ENCODE measurements at places on chromosomes 4 and X.

GRCh38 chr4:23213198-23213597, 520.5 kb downstream of the GBA3 start:
- no peak for DNase-seq

GRCh38 chr4:151169223-151169622, 69.8 kb downstream of the RPS3A start:
- peak; percentile 77 for DNase-seq

- no peak for DNase-seq
These were observed 102.0 kb downstream of the HDAC8 start for GRCh38 chrX:72470532-72471223.

- no peak for DNase-seq
These were observed 4.9 kb downstream of the SSR4 start for GRCh38 chrX:153799326-153799725.

GRCh38 chr4:186204103-186204559, 12.8 kb downstream of the CYP4V2 start:
- DNase-seq: peak; percentile 43

- DNase-seq: no peak
These were observed 108.4 kb upstream of the BMP2K start for GRCh38 chr4:78667764-78668163.

DNA sequence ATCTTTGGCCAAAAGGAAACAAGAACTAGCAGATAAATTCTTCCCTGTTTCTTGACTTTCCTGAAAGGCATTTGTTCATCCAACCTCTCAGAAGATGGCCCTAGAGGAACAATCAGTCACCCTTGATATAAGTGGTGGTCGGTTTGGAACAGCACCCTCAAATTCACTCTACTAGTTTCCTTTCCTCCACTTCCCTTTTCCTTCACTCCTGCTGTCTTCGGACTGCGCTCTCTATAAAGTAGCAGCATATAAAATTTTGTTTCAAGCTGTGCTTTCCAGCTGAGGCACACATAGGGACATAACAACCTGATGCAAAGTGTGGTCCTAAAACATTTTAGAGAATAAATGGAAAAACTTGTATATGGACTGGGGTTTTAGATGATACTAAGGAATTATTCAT, 29.0 kb upstream of the MOB1B start:
- no peak for DNase-seq

- DNase-seq: no peak
These were observed 230.0 kb downstream of the LDB2 start for GRCh38 chr4:16668488-16668887.

GRCh38 chrX:25039036-25039435, 23.3 kb upstream of the ARX start:
- no peak for DNase-seq

- DNase-seq: peak; percentile 23
These were observed 124.8 kb downstream of the SNCA start for GRCh38 chr4:89712141-89712540.

GRCh38 chr4:55127521-55127920, 2.1 kb upstream of the KDR start:
- no peak for DNase-seq

DNA sequence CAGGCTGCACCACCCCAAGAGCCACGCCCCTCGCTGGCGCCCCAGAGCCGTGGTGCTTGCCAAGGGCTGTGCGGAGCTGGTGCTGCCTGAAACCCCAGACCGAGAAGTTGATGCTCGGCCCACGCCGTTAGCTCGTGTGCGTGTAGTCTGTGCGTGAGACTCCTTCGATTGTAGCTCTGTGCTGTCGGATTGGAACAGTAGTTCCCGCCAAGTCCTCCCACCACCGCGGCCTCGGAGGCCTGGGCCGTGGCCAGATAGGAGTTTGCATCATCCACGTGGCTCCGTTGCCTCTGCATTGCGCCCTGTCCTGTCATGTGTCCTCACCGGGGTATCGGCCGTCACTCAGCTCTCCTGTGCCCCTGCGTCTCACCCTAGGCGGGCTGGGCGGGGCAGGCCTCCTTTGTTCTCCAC, 24.2 kb downstream of the TNIP2 start:
- no peak for DNase-seq

DNA sequence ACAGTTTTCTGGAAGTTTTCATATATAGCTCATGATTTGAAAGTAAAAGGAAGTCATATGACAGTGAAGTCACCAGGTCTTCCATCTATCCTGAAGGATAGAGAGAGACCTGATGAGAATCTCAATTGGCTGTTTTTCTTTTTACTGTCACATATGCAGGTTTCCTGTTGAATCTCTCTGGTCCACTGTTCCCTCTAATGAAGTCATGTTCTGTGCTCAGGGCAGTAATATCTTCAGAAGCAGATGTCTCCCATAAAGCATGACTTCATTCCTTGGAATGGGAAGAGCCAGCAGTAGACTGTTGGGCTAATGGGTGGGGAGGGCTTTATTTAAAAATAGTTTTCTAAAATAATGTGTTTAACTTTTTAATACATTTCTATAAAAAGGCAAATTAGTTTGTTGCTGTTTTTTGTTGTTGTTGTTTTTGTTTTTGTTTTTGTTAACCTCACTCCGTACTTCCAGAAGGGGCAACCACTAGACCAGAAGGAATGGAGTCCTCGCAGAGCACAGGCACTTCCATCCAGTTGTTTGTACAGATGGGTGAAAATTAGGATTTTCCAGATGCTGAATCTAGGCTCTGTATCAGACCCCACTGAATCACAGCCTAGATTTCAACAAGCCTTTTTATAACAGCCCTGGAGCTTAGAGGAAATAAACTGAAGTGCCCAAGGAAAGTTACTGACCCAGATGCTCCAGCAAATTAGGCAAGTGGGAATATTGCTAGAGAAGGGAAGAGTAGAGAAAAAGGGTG, 54.2 kb downstream of the AWAT2 start:
- no peak for DNase-seq

GRCh38 chr4:68469482-68469881, 22.2 kb downstream of the TMPRSS11E start:
- no peak for DNase-seq

GRCh38 chrX:46754036-46754435, 4.9 kb downstream of the SLC9A7 start:
- DNase-seq: no peak

- no peak for DNase-seq
These were observed 71.9 kb downstream of the AFF2 start for GRCh38 chrX:148572337-148572736.

DNA sequence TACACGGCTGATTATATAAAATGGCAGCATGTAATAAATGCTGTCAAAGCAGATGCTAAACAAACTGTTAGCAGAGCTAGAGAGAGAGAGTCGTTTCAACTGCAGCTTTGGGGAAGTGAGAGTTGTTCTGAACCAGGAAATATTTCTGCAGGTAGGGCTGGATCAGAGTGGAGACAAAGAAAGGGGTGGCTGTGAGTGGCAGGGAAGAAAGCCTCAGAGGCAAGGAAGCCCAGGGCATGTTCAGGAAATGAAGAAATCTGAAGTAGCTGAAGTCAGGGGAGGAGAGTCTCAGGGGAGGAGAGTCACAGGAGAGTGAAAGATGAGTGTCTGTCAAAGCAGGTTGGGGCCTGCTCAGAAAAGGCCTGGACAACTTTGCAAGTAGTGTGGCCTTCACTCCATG, 48.4 kb upstream of the RPS6KA3 start:
- no peak for DNase-seq

GRCh38 chrX:103124284-103124683, 31.3 kb upstream of the NXF3 start:
- no peak for DNase-seq

DNA sequence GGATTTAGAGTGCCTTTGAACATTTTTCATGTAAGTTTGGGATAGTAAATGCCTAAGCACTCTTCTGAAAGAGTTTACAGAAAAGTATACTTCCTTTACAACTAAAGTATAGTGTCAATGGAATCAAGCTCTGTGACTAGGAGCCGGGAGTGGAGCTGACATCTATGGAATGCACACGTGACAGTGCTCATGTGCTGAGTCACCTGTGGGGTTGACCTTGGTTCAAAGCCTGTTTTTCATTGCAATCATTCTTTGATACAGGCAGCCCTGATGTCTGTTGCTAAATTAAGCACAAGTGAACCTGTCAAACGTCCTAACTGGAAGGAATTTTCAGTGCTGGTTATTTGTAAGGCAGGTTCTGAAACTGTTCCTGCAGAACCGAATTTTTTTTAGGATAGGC, 82.5 kb downstream of the GPAT3 start:
- peak; percentile 60 for DNase-seq

GRCh38 chr4:119930546-119930945, 136.1 kb downstream of the MAD2L1 start:
- DNase-seq: no peak

DNA sequence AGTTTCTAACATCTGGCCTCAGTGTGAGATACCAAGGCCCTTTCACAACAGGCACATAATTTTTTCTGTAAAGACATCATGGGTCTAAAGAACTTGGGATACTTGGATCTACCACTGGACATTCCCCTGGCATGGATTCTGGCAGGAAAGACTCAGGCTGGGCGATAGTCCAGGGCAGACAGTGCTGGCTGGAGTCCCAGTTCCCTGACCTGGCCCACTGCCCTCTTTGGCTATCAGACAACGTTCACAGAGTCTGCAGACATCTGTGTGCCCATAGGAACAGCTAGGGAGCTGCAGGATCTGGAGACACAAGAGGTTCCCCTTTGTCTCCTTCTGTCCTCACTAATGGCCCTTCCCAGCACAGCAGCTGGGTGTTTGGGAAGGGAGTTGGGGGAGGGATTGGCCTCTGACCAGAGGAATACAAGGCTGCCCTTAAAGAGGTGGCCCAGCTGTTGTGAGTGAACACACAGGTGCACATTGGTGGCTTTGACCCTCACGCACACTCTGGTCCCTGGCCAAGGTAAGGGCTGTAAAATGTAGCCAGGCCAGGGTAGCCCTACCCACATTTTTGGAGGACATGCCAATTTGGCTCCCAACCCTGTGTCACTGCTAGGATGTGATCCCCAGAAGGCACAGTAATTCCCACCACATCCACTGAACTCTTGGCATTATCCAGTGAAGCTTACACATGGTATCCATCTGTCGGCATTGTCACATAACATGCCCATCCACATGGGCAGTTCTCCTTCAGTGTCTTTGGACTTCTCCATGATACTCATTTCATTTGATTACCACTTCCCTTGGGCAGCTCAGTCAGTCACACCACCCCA, 72.3 kb downstream of the SOX3 start:
- no peak for DNase-seq

- DNase-seq: no peak
These were observed 13.4 kb downstream of the TBC1D9 start for GRCh38 chr4:140742838-140743193.

DNA sequence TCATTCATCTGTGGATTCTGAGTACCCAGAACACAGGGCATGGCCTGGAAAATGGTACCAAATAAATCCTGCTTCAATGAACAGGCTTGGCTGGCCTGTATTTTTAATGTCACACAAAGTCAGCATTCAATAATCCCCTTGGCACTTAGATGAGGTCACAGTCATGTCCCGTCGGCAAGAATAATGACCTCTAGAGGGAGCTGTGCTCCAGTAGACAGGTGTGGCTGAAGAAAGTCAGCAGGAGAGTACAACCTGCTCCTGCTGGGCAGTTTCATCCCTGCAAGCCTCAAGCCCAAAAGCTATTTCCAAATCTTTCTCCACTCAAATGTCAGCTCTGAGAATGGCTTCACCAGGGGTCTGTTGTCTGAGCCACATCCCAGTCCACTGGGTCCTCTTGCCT, 404.0 kb upstream of the F9 start:
- DNase-seq: no peak

DNA sequence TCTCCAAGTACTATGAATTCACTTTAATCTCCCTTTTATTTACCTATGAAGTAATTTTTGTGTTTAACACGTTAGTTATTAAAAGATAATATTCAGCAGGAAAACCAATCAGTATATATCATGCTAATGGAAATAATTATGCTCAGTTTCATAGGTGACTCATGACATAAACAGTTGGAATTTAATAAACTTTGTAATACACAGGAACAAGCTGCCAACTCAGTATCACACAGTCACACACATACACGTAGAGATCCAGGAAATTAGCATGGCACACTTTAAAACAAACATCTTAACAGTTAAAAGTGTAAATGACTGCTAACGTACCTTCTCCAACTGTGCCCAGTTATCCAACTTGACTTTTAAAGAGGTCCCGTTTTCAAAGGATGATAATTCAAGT, 2.3 kb downstream of the SPATA4 start:
- no peak for DNase-seq

- no peak for DNase-seq
These were observed 351.9 kb downstream of the PCDH18 start for GRCh38 chr4:137180349-137180748.

Measured in brain microvascular endothelial cell (primary cell).